Activated CD4-positive, alpha-beta T cell treated with anti-CD3 and anti-CD28 coated beads, Interleukin-2, amount 50 U/mL, for 48 hours (primary cell): ENCODE measurements at places on chromosomes 12 and 14.

GRCh38 chr14:96698960-96699539 is 98.1 kb upstream of the VRK1 start:
- peak; percentile 34 for DNase-seq

DNA sequence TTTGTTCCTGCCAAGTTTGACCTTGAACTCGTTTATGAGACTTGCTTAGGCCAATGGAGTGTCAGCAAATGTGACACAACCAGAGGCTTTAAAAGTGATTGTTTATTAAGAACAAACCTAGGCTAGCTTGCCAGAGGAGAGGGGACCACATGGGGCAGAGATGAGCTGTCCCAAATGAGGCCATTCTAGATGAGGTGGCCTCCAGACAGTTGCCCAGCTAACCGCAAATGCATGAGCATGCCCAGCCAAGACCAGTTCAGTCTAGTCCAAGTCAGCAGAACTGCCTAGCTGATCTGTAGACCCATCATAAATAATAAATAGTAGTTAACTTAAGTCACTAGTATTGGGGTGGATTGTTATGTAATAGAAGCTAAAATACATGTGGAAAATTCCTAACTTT is 172.8 kb upstream of the DYRK2 start:
- no peak for DNase-seq

GRCh38 chr12:13670285-13670866 is 311.0 kb downstream of the GRIN2B start:
- no peak for DNase-seq

GRCh38 chr12:43103866-43104265 is 448.1 kb downstream of the ADAMTS20 start:
- DNase-seq, result no peak

DNA sequence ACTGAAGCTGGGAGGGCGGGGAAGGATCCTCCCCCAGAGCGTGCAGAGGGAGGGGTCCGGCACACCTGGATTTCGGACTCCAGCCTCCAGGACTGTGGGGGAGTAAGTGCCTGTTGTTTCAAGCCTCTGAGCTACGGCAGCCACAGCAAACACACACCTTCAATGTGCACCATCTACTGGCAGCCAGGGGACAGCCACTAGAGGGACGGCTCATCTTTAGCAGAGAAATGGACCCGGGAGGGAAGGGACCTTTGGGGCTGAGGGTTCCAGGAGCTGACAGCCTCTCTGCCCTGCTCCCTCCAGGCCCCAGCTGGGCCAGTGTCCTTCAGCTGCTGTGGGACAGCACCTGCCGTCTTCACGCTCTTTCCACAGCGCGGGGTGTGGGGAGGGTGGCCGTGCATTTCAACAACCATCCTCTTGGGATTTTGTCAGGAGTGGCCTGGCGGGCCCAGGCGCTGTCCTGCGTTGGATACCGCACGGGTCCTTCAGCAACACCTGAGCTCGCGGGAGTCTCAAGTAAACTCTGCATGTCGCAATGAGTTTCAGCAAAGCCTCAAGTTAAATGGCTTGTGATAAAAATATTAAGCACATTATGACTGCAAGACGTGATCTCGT is 209.2 kb upstream of the C14orf180 start:
- DNase-seq, result no peak
